ENCODE measurements at places on chromosomes 12 and 14.

GRCh38 chr12:114838480-114838879, 154.5 kb upstream of the TBX3 start:
- DNase-seq, result no peak

GRCh38 chr14:24688030-24688658, 54.2 kb upstream of the GZMB start:
- DNase-seq, result no peak

- no peak for DNase-seq
Measured at GRCh38 chr14:69351385-69351784, 46.7 kb downstream of the ERH start.

- DNase-seq, result no peak
Measured at GRCh38 chr12:45509621-45510020, 219.9 kb upstream of the ARID2 start.

DNA sequence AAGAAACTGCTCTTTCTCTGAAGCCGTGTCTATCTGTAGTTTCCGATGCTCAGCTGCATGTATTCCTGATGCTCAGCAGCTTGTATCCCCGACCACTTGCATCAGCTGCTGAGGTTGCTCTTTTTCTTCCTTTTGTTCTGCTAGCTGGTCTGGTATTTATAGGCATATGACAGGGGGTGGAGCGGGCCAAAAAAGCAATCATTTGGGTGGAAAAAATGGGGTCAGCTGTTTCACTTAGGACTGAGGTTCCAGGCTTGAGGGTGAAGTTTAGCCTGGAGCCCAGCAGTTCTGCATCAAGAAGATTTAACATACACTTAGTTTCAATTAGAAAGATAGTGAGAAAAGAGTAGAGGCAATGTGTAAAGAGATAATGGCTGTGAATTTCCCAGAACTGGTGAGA, 23.6 kb upstream of the AMN1 start:
- no peak for DNase-seq

- no peak for DNase-seq
Measured at GRCh38 chr14:87626266-87626665, 366.7 kb downstream of the GALC start.

- DNase-seq, result no peak
Measured at GRCh38 chr12:12384571-12385340, 27.9 kb downstream of the BORCS5 start.

DNA sequence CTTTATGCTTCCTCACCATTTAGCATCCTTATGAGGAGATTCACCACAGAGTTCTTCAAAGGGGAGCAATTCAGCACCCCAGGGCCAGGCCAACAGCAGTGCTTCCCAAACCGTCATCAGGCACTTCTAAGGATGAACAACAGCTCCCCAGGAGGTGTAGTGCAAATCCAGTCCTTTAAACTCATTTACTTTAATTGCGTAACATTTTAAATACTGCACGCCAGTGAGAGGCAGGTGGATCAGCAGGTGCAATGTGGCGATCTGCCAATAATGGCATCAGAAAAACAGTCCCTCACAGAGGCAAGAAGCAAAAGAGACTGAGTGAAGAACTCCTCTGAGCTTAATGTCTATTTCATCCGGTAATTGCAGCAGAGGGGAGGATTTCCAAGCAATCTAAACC, 770.9 kb upstream of the FOXG1 start:
- peak; percentile 91 for DNase-seq

DNA sequence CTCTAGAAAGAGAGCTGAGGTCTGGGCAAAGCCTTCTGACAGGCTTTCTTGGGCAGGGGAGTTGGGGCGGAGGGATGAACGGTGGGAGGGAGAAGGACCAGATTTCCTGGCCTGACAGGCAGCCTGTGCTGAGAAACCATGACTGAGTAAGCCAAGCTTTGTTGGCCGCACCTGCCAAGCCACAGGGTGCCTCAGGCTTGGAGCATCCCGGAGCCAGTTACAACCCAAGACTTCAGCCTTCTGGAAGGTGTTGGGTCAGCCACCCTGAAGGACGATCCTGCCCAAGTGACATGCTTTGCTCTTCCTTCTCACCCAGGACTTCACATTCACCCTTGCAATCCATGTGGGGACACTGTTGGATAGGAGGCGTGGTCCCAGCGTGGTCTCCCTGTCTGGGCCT, 21.0 kb upstream of the AQP2 start:
- no peak for DNase-seq

DNA sequence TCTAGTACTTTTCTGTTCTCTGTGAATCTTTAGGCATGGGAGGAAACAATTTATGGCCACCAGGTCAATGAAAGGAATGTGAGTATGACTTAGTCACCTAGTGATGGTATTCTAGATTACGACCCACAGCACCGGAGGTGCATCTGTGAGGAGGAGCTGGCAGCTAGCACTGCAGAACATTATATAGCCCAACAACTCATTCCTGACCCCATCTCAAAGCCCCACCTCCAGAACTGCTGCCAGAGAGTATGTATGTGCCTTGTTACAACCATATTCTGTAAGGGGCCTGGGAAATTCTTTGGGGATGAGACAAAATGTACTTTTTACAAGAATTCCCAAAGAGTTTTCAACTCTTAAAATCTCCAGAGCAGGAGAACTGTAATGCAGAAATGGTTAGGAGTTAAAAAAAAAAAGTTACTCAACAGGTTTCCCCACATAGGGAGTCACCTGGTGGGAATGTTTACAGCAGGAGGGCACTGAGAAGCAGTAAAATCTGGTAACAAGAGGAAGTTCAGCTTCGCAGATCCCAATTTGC, 34.9 kb upstream of the CERS5 start:
- DNase-seq, result no peak

- peak; percentile 85 for DNase-seq
Measured at GRCh38 chr12:32501835-32502333, 102.5 kb downstream of the FGD4 start.

GRCh38 chr12:32397696-32398095, 1.7 kb upstream of the FGD4 start:
- DNase-seq, result no peak

- no peak for DNase-seq
Measured at GRCh38 chr14:26694521-26694920, 96.7 kb upstream of the NOVA1 start.

GRCh38 chr12:6921539-6921938, 6.2 kb upstream of the ATN1 start:
- no peak for DNase-seq

DNA sequence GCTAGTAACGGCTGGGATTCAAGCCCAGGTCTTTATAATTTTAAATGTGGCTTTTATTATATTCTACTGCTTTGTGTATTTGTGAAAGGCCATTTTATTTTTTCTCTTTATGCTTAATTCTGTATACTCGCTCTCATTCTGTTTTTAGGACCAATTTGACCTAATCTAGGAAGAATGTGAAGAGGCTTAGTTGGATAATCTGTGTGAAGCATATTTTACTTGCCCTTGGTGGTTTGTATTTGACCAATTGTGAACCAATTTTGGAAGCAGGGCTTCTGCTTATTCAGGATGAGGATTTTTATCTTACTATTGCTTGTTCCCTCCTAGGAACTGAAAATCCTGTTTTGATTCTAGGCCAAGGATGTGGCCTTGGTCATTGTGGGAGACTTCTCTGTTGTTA, 113.1 kb downstream of the TTC6 start:
- DNase-seq, result no peak

DNA sequence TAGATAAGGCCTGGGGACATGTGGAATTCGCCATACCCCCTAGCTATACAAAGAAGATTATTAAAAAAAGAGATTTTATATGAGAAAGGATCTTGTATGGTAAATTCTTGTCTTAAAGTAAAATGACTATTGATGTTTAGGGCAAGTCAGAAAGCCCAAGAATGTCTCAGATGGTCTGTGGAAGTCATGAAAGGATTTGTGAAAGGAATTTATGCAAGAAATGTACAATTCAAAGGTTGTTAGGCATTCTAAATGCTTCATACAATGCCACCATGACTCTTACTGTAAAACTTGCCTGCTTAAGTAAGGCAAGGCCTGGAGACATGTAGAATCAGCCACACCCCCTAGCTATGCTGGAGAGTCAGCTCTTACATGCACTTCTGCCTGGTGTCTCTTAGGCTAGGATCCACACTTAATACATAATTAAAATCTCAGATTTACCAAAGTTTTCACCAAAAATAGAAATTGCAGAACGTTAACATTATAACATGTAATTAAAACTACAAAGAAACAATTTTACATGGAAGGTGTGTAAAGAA, 8.9 kb upstream of the ETNK1 start:
- DNase-seq, result no peak

DNA sequence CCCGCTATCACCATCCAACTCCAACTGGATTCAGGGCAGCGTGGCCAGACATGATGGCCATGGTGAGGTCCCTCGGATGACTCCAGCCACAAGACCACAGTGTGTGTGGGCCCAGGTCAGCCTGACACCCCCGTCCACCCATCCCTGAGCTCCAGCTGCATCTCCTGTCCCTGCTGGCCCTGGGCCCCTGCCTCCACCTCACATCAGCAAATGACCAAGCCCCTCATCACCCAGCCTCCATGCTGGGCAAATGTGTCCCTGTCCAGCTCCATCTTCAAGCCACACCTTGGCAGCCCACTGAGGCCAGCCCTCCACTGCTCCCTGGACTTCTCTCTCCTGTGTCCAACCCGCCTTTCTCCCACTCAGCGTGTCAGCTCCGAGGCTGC, 3.2 kb downstream of the GPR132 start:
- no peak for DNase-seq

DNA sequence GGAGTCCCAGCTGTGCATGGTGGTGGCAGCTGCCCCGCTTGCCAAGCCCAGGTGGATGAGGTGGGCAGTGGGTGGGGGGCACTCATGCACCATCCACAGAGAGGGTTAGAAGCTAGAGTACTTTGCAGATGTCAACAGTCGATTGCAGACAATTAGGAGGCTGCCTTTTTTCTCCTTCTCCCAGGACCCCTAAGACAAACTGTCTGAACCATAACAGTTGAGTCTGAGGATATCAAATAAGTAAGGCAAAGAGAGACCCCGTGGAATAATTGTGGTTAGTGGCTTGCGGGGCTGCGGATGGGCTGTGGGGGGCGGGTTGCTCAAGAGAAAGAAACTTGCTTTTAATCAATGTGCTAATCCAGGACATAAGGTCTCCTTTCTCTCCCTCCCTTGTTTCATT, 926.2 kb downstream of the VRK1 start:
- DNase-seq, result no peak

- no peak for DNase-seq
Measured at GRCh38 chr14:75826599-75826998, 155.2 kb downstream of the TGFB3 start.

GRCh38 chr12:123200414-123200813, 32.5 kb downstream of the MPHOSPH9 start:
- no peak for DNase-seq

DNA sequence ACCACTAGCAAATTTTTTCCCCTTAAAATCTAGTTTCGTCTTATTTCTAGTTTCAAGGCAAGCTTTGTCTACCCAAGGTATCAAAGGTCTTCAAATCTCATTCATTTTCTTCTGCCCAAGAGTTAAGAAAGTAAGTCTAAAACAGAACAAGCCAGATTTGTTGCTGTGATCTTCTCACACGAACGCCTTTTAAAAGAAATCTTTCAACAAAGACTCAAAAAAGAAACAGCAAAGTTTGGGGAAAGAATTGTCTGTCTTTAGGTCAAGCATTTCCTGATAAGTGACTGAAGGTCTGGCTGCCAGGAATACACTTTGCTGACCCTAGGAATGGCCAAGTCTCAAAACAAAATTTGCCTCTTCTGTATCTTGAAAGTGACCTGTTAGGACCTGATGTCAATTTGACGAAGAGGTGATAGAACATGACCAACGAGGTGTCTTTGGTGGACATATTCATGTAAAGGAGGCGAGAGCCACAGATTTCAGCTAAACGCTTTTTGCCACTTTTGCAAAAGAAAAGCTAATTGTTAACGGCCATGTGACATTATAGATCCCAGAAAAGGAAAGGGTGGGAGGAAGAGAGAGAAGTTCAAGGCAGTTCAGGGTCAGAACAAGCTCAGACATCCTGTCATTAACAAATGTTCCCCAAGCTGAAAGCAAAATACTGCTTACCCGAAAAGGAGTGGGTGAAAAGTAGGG, 1.7 kb downstream of the CDK17 start:
- no peak for DNase-seq

- no peak for DNase-seq
Measured at GRCh38 chr14:53982546-53982945, 25.9 kb upstream of the BMP4 start.

DNA sequence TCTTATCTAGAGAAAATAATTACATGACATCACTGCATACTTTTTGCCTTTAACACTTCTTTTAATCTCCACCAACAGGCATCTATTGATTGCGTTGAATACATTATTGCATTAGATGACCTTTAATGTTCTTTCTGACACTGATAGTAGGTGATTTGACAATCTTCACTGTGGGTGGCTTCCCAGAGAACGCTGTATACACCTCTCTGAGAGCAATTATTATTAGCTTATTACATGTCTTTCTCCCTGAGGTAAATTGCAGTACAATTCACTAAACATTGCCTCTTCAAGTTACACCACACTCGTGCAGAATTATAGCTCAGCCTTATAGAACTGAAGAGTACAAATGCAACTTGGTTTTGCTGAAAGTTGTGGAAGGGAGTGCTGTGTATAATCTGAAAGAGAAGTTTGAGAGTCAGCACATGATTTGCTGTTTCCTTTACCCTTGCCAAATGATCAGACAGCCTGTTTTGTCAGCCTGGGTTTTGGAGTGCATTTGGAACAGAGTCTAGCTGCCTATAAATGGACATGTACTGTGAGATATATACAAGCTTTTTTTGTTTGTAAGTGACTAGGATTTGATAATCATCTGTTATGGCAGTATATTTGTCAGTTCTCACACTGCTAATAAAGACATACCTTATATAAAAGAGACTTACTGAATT, 369.2 kb downstream of the CCER1 start:
- no peak for DNase-seq

DNA sequence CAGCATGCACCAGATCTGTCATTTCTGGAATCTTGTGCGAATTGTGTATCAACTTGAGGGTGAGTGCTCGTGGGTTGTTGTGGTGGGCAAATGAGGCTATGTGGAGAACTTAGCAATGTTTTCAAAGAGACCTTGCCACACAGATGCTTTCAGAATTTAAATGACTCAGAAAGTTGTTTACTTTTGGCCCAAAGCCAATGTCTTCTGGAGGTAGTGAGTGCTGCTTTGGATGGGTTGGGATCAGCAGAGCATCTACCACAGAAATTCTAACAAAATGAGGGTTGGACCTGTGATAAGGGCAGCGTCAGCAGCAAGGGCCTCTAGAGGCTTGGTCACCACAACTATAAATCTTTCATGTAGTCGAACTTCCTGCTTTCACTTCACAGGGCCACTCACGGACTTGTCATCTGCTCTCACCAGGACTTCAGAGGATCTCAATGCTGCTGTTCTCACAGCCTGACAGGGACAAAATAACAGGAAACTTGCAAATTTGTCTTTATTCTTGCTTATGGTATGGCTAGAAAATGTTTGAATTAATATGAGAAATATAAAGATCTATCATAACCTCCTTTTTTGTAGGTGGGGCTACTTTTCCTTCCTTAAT, 111.4 kb downstream of the DACT1 start:
- DNase-seq, result no peak

GRCh38 chr14:65472189-65472588, 59.7 kb downstream of the FUT8 start:
- no peak for DNase-seq

- no peak for DNase-seq
Measured at GRCh38 chr12:20950248-20950647, 139.7 kb downstream of the SLCO1B3 start.

- DNase-seq, result no peak
Measured at GRCh38 chr14:59252772-59253500, 64.5 kb downstream of the DAAM1 start.

Data from NCI-H2081 treated with DMSO at 0.1 percent for 48 hours (cell line).